PC-3 (cell line): ENCODE measurements at places on chromosomes 16 and 17. TPM values are rescaled to one million over a fixed set of nuclear protein-coding genes. Genes with fewer than 3 reads are reported as not detected.

DNA sequence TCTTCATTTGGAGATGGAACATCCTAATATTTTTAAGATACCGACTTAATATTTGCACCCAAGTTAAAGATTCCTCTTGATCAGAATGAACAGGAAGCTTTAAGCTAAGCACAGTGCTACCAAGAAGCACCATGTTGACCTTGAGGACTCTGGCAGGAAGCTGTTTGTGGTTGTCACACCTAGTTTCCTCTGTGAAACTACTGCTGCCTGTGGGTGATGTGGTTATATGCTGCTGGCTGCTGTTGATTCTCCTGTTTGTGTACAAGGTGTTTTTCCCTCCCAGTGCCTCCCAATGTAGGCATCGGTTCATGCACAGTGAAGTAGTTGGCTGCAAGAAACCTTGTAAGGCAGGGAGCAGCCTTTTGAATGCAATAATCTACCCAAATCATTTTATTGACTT is 23.4 kb downstream of the RBL2 start:
- H3K27ac ChIP-seq, result no peak overlapping the region
- no peaks in the 10 kb centered on the region for H3K4me1 ChIP-seq
- no peak for DNase-seq
- H3K27me3 ChIP-seq, result no peaks in the 10 kb centered on the region

- DNase-seq, result no peak
- H3K27ac ChIP-seq, result no peak overlapping the region
- H3K27me3 ChIP-seq, result no peaks in the 10 kb centered on the region
- no peak overlapping the region for H3K4me3 ChIP-seq
Observed at GRCh38 chr16:8436931-8437330, 153.4 kb downstream of the TMEM114 start.

The MMP25 gene
- total RNA-seq, result 0.29 and 0.51 TPM in 2 replicates

DNA sequence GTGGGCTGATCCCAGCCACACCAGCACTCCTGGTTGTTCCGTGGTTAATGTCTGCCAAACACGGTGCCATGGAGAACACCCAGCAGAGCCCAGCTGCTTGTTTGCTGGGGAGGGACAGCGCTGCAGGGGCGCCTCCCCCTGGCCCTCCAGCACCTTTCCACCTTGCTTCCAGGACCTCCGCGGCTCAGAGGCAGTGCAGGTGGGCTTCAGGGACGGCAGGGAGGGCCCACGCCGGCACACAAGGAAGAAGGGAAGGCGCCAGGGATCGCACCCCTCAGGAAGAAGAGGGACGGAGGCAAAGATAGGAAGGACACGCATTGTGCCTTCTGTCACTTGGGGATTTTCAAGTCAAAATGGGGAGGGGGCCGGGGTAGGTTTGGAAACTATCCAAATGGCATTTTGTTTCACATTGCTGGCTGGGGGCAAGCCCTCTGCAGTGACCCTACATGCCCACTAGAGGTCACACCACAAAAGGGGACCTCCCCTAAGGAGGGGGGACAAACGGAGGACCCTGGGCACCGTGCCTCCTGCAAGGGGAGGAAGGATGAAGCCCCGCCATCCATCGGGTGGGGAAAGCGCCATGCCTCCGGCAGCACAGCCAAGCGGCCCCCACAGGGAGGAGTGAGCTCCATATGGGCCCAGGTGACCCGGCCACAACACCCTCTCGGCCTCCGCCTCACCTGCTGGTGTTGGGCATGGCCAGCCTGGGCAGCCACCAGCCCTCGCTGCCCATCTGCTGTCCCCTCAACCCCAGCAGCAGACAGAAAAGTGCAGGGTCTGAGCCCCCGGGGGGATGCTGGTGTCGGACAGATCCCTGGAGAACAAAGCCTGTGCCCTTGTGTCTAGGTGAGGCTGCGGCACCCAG is 7.5 kb upstream of the C16orf95 start:
- DNase-seq, result peak; percentile 21
- no peaks in the 10 kb centered on the region for H3K36me3 ChIP-seq
- H3K27ac ChIP-seq, result no peak overlapping the region
- H3K27me3 ChIP-seq, result no peaks in the 10 kb centered on the region

The CIAPIN1 gene
- 35.6 and 48.6 TPM in 2 replicates for total RNA-seq

The ARL4D gene
- total RNA-seq, result 14.3 and 19.8 TPM in 2 replicates

DNA sequence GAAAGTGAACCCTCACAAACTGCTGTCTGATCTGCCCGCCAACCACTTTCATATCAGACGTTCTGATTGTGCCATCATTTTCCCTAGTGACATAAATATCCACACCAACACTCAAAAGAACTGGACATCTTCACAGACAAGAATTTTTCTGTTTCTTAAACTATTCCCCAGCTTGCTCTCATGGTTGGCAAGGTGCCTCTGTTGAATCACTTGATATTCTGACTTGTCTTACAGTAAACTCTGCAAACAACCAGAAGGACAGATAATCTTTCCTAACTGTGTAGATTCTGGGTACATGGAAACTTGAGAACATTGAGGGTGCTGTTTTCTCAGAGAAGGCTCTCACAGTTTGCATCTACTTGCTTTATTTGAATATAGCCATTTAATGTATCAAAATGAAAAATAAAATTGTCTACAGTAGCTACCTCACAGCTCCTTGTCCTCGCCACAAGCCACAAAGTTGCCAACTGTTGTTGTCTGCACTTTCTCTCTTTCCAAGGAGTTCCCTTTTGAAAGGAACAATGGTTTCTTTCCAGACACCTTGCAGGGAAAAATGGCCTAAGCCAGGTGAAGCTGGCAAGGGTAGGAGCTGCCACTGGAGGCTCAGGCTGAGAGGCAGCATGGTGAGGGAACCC is 46.0 kb upstream of the ADAMTS18 start:
- no peak overlapping the region for H3K27ac ChIP-seq
- no peaks in the 10 kb centered on the region for H3K27me3 ChIP-seq
- H3K4me3 ChIP-seq, result no peak overlapping the region
- no peaks in the 10 kb centered on the region for H3K36me3 ChIP-seq
- H3K4me1 ChIP-seq, result no peaks in the 10 kb centered on the region

The GPR142 gene
- total RNA-seq, result not detected in 2 replicates

DNA sequence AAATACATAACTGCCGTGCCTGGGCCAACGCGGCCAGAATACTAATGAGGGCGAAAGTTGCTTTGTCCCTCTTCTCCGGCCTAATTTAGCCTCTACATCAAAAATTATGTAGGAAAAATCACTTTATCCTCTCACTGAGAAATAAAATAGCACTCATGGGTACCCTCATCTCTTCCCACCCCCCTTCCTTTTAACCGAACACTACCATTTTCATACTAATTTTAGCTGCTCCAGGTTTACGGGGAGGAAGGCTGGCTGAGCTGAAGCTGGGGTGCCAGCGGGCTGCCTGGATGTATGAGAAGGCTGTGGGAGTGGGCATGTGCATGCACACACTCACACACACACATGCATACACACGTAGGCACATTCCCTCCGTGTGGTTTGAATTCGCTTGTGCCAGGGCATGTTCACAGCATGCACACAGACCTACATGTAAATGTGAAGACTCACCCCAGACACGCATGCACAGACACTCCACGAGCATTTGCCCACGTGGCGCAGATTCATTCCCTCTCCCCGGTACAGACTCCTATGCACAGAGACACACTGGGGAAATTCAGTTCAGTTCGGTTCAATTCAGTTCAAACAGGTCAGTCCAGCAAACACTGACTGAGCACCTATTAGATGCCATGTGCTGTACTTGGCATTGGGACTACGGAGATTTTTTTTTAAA is 145.1 kb downstream of the MRM1 start:
- H3K27me3 ChIP-seq, result peaks cover 24% of the 10 kb centered on the region
- no peaks in the 10 kb centered on the region for H3K36me3 ChIP-seq
- no peak overlapping the region for H3K4me3 ChIP-seq
- no peak overlapping the region for H3K27ac ChIP-seq
- no peak for DNase-seq

DNA sequence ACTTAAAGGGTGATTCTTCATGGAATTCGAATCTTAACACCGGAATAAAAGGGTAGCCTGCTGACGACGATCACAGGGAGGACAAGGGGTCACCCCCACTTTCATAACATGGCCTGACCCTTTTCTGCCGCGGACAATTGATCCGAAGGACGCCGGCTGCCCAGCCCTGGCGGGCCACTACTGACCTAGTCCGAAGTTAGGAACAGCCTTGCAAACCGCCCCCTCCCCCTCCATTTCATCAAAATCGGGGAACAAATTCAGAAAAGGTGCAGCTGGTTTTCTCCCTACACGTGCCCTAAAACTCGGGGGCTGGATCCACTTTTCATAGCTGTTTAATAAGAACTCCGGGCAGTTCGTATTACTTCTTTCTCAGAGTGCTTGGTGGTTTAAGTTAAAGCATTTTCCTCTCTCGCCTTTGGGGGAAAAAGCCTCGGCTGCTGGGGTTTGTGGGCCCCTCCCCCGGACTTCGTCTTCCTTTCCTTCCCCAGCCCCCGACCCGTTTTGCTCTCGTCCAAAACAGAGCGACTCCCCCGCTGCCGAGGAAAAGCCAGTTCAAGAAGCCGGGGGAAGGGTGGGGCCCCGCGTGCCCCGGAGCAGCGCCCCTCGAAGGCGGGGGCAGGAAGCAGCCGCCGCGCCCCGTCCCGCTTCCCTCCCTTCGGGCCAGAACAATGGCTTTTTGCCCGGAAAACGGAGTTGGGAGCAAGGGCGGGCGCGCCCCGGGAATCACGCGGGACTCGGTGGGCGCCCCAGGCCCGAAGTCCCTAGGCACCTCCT is 641 bp upstream of the CBX2 start:
- H3K4me1 ChIP-seq, result peaks cover 33% of the 10 kb centered on the region
- H3K4me3 ChIP-seq, result peak overlapping the region; percentile 70
- H3K27ac ChIP-seq, result no peak overlapping the region
- peak; percentile 82 for DNase-seq

The CCL1 gene
- not detected in 2 replicates for total RNA-seq

DNA sequence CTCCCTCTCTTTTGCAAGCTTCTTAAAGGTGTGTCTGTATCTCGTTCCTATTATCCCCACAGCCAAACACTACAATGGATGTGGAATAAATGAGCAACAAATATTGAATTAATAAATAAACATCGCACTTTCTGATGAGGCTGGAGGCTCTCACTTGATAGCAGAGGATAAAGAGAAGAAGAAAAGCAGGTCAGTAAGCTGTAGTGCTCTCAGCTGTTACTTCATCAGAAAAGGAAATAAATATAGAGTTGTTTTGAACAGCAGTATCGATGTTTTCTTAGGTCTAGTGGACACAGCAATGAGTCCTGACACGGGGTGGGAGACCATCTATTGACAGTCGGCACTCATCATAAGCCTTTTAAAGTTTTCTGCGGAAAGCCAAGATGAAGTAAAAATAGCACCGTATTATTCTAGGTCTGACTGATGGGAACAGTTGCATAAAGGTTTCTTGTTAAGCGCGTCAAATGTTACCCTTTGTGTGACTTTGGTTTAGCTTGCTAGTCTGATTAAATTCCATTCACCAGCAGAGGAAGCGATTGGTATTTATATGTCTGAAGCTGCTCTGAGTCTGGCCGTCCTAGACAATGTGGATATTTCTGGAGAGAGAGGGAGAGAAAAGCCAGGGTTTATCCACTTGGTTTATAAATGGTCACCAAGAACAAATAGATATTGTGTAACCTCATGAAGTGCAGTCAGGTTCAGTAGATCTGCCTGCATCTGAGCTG is 646.1 kb downstream of the CDH11 start:
- no peak overlapping the region for H3K4me3 ChIP-seq
- 0 out of 2 replicates have a peak, but pooled peaks cover 9% of the 10 kb centered on the region for H3K27me3 ChIP-seq
- no peak for DNase-seq
- no peak overlapping the region for H3K27ac ChIP-seq
- H3K4me1 ChIP-seq, result peaks cover 20% of the 10 kb centered on the region
- no peaks in the 10 kb centered on the region for H3K36me3 ChIP-seq

GRCh38 chr16:90008708-90009145 is 10.5 kb downstream of the DBNDD1 start:
- no peaks in the 10 kb centered on the region for H3K36me3 ChIP-seq
- no peak overlapping the region for H3K27ac ChIP-seq
- H3K4me1 ChIP-seq, result no peaks in the 10 kb centered on the region

DNA sequence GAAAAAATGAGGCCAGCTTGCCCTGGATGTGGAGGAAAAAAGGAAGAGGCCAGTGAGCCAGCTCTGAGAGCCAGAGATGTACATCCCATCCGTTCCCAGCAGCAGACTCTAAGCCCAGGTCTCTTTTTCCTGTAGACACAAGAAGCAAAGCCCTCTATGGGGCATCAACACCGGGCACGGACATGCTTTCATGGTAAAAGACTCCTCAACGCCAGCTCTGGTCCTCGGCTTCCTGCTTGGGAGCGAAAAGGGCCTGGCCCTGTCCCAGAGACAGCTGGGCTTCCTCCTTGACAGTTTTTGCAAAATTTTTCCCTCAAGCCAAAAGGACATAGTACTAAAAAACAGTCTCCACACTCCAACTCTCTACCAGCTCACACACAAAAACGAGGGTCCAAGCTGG is 27.1 kb downstream of the PELP1 start:
- no peak overlapping the region for H3K4me3 ChIP-seq
- H3K4me1 ChIP-seq, result peaks cover 30% of the 10 kb centered on the region
- H3K27ac ChIP-seq, result no peak overlapping the region
- peaks cover 33% of the 10 kb centered on the region for H3K36me3 ChIP-seq
- DNase-seq, result no peak
- no peaks in the 10 kb centered on the region for H3K27me3 ChIP-seq

- no peaks in the 10 kb centered on the region for H3K4me1 ChIP-seq
- H3K27me3 ChIP-seq, result no peaks in the 10 kb centered on the region
- no peaks in the 10 kb centered on the region for H3K36me3 ChIP-seq
- no peak for DNase-seq
- H3K4me3 ChIP-seq, result no peak overlapping the region
Observed at GRCh38 chr16:6956511-6956910, 376.1 kb upstream of the RBFOX1 start.

The CDRT15L2 gene
- not detected in 2 replicates for total RNA-seq

GRCh38 chr17:36011201-36011600 is 6.6 kb downstream of the CCL23 start:
- no peak for DNase-seq
- H3K4me3 ChIP-seq, result no peak overlapping the region
- H3K36me3 ChIP-seq, result no peaks in the 10 kb centered on the region
- no peak overlapping the region for H3K27ac ChIP-seq

GRCh38 chr16:4522051-4522581 is 16.5 kb downstream of the CDIP1 start:
- no peaks in the 10 kb centered on the region for H3K36me3 ChIP-seq
- DNase-seq, result no peak
- no peaks in the 10 kb centered on the region for H3K27me3 ChIP-seq
- H3K4me3 ChIP-seq, result no peak overlapping the region
- H3K4me1 ChIP-seq, result no peaks in the 10 kb centered on the region

- peak overlapping the region; percentile 87 for H3K4me3 ChIP-seq
- H3K27me3 ChIP-seq, result no peaks in the 10 kb centered on the region
- no peak for DNase-seq
- no peaks in the 10 kb centered on the region for H3K36me3 ChIP-seq
Observed at GRCh38 chr17:82449131-82449882, 1.2 kb downstream of the CYBC1 start.

GRCh38 chr17:2416010-2416734 is 15.3 kb upstream of the MNT start:
- H3K4me3 ChIP-seq, result no peak overlapping the region
- no peak overlapping the region for H3K27ac ChIP-seq
- DNase-seq, result peak; percentile 90
- peaks cover 6% of the 10 kb centered on the region; the same call in 1 of the 2 replicates for H3K36me3 ChIP-seq

The TBC1D28 gene
- not detected in 2 replicates for total RNA-seq
